Activated gamma-delta T cell treated with Interleukin-2 at 50 U/mL for 16 hours (primary cell): ENCODE measurements at places on chromosomes 7 and 10.

GRCh38 chr10:92381543-92381954 lies 90.6 kb downstream of the MARCHF5 start:
- DNase-seq: no peak

DNA sequence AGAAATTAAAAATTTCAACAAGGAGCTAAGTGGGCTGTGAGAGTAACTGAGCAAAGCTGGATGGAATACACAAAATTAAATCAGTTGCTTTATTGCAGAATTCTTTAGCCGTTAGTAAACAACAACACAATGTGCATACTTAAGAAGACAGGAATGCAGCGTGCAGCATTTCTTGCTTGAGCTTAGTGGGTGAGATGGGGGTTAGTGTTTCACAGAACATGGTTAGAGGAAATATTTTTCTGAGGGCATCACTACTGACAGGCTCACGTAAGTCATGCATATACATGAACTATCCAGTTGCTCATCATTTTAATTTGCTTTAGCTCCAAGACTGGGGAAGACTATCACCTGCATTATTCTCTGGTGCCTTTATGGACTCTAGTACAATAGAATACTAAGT lies 80.8 kb downstream of the CD36 start:
- no peak for DNase-seq

DNA sequence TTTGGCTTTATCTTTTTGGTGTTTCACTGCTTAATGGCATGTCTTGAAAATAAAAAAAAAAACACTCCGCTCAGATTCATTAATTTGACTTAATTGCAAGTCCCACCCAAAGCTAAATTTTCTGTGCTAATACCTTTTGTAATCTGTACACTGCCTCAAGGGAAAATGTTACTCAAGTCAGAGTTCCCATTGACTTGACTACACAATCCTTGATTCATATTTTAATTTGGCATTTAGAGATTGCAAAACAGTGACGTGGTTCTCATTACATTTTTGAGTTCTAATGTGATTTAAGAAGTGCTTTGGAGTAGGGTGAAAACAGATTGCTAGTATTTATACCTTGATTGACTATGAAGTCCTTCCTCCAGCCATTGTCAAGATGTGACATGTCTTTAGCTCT lies 21.3 kb upstream of the LIPM start:
- DNase-seq: no peak

DNA sequence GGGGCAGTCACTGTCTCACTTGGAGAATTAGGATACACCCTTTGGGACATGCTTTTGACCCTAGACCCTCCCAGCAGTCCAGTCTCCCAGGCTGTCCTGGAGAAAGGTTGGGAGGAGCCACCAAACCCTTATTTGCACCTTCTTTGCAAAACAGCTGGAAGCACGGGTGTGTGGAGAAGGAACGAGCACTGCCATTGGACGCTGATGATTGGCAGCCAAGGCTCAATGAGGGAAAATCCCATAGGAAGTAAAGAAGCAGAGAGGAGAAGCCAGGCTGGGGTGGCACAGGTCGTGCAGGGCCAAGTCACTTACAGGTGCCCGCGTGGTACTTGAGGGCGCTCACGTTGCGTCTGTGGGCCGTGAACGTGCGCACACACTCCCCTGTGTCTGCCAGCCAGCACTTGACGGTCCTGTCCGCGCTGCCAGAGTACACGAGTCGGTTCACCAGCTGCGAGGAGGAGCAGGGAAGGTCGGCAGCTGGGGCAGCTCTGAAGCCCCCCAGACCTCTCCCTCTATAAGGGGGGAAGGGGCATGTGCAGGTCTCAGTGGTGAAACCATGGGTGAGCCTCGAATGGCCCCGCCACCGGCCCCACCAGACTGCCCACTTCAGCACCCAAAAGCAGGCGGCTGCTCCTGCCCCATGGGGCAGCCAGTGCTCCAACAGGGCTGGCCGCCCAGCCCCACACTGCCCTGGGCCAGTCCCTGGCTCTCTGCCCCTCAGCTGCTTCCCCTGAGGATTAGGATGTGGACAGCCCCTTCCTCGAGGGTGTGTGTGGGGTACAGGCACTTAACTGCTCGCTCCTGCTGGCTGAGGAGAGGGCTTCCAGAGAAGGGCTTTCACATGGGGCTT lies 24.8 kb downstream of the WDR86 start:
- DNase-seq: no peak

GRCh38 chr7:1915956-1916600 lies 246.0 kb downstream of the ELFN1 start:
- DNase-seq: no peak

GRCh38 chr10:102632394-102633111 lies 11.7 kb upstream of the TRIM8 start:
- no peak for DNase-seq

DNA sequence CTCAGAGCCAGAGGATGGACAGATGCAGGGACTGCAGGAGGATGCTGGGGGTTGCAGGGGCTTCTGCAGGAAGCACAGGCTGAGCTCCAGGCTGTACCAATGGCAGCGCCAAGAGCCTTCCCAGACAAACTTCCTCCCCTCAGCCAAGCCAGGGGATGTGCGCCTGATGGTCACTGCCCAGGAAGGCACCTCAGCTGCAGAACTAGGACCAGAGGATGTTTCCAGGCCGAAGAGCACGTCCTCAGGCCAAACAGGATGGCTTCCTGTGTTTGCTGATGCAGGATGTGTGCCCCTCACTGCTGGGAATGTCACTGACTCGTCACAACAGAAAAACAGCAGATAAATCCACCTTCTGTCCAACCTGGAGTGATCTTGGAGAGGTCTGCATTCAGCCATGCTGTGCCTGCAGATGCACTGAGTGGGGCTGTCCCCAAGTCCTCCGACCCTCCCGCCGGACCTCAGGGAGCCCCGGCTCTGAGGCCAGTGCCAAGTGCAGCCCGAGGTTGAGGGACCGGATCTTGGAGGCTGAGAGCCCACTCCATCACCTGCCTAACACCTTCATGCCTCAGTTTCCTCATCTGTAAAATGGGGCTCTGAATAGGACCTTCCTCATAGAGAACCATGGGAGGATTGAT lies 152.5 kb upstream of the CHST15 start:
- no peak for DNase-seq

- DNase-seq: no peak
Measured at GRCh38 chr7:44983742-44984477, 5.1 kb upstream of the MYO1G start.

DNA sequence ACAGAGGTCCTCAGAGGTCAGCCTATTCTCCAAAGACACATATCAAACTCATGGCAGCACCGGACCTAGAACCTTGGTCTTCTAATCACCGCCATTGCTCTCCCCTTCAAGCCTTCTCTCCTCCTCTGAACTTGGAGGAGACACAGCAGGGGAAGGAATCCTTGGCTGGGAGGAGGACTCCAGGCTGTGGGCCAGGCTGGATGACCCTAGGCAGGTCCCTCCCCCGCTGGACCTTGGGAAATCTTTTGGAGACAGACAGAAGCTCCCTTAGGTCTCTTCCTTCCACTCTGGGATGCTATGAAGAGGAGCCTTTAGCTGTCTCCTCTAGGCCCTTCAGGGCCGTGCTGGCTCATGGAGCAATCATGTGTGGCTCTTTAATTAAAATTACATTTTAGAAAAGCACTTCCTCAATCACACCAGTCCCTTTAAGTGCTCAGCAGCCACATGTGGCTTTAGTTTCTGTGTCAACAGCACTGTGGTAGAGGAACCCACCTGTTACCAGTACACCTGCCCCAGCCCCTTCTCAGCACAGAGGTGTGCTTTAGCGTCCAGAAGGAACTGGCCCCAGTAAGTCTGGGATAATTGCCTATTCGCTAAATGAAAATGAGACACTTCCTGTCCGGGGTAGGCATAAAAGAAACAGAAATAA lies 238.2 kb downstream of the CELF2 start:
- DNase-seq: no peak
